ENCODE measurements at places on chromosomes 3 and 15.

GRCh38 chr3:193974191-193974652 lies 161.7 kb upstream of the HES1 start:
- no peak for DNase-seq

DNA sequence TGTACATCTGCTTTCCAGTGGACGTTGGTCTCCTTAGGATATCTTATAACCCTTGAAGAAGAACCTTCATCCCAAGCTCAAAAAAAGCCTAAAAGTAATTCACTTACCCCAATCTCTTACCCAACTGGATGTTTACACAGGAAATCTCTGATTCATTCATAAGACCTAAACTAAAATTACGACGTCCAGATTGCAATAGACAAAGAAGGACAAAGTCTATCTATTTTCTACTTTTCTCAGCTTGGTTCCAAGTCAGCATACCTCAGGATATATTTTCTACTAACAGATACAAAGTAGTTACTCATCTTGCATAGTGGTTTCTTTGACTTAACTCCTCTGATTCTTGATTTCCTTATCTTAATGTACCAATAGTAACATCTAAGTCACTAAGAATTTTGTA lies 669.9 kb downstream of the OTOL1 start:
- DNase-seq: no peak

GRCh38 chr3:105906836-105907235 lies 38.0 kb upstream of the CBLB start:
- no peak for DNase-seq

GRCh38 chr15:62570405-62570783 lies 405.3 kb upstream of the C2CD4B start:
- DNase-seq: no peak

DNA sequence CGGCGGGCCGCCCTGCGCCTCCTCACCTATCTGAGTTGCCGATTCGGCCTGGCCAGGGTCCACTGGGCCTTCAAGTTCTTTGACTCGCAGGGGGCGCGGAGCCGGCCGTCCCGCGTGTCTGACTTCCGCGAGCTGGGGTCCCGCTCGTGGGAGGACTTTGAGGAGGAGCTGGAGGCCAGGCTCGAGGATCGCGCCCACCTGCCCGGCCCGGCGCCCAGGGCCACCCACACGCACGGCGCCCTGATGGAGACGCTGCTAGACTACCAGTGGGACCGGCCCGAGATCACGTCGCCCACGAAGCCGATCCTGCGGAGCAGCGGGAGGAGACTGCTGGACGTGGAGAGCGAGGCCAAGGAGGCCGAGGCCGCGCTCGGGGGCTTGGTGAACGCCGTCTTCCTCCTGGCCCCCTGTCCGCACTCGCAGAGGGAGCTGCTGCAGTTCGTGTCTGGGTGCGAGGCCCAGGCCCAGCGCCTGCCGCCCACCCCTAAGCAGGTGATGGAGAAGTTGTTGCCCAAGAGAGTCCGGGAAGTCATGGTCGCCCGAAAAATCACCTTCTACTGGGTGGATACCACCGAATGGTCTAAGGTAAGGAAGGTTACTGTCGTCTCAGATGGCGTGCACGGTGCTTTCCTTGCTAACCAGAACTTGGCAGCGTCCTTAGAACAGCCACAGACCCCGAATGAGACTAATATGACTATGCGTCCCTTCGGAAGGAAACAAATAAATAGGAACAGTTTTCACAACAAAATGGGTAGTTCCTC lies 567 bp downstream of the TICRR start:
- DNase-seq: peak; percentile 71

DNA sequence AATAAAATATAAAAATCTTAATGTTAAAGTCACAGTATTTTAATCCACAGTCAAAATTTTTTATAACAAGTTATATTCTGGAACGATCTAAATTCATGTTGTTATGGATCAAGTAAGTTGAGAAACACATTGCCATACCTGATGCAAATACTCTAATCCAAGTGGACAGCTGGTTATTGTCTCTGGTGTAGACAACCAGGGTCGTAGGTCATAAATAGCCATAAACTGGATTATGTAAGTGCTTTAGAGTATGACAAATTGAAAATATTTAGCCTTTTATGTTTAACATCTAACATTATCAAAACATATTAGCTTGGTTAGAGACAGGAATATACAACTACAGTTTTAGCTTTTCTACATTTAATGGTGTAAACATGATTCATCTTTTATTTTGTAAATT lies 53.0 kb downstream of the PLSCR2 start:
- no peak for DNase-seq

DNA sequence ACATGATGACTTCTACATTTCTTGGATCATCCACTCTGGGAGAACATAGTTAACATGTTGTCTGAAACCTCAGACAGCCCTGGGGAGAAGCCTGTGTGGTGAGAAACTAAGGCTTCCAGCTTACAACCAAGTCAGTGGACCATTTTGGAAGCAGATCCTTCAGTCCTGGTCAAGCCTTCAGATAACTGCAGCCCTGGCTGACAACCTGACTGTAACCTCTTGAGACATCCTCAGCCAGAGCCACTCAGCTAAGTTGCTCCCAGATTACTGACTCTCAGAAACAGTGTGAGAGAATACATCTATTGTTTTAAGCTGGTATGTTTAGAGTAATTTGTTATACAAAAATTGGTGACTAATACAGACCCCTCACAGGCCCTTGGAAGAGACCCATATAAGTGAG lies 50.9 kb upstream of the KPNA4 start:
- DNase-seq: no peak

GRCh38 chr15:57583720-57584119 lies 8.0 kb upstream of the MYZAP start:
- DNase-seq: no peak

DNA sequence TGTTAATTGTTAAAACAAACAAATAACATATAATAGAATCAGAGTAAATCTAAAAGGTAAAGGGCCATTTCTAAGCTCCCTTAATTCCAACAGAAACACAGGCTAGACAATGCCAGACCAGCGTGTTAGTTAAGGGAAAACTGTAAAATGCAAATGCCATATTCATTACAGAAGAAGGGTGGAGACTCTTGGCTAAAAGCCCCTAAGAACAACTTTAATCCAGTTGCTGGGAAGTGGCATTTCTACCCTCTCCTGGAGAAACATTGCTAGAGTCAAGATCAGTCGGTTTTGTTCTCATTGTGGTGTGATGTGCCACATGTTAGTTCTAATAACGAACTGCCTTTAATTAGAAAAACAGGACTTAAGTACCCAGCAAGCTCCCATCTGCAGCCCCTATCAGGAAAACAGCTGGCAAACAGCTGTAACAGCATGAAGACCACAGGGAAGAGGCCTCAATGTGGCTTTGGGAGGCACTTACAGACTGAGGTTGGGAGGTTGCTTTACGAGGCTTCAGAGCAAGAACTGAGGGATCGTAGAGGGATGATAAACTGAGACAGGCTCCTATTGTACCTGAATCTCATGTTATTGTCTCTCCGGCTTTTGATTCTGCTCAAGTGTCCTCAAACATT lies 1134.8 kb downstream of the ROBO1 start:
- DNase-seq: no peak

- no peak for DNase-seq
Measured at GRCh38 chr3:10162185-10162584, 2.5 kb upstream of the IRAK2 start.

DNA sequence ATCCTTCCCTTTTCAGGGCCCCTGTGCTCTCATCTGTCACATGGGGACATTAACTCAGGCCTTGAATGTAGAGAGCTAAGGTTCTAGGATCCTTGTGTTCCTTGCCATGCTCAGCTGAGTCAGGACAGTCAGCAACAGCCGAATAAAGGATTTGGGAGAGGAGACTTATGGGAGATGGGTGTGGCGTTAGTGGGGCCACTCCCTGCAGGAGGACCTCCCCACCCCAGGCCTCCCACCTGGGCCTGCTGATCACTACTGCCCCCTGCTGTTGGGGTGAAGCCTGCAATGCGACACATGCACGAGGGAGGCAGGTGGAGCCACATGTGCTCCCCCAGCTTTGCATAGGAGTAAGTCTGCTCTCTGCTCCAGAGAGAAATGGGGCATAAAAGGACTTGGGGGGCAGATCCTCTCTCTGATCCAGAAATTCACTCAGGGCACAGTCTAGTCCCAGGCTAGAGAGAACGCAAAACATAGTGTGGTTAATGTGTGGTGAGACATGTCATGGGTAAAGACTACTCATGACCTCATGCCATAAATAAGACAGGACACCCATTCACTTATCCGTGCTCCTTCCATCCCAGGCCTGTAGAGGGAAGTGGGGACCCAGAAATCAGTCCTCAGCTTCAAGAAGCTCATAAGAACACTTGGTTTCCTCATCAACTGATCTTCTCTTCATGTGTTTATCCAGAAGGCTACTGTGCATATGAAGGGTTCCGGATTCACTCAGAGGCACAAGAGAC lies 19.4 kb downstream of the RBP1 start:
- DNase-seq: no peak

- no peak for DNase-seq
Measured at GRCh38 chr3:8518138-8518537, 16.5 kb downstream of the LMCD1 start.

DNA sequence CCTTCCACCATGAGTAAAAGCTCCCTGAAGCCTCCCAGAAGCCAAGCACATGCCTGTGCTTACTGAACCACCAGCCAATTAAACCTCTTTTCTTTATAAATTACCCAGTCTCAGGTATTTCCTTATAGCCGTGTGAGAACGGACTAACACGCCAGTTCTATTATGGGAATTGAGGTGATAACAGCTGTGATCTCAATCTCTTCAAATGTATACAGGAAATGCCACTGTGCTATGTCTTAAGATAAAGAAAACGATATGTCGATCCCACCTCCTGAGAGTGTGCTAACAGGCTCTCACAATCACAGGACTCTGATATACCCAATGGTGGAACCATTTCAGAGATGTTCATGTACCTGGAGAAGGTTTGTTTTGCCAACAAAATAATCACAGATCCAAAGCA lies 26.2 kb downstream of the CHSY1 start:
- DNase-seq: no peak

DNA sequence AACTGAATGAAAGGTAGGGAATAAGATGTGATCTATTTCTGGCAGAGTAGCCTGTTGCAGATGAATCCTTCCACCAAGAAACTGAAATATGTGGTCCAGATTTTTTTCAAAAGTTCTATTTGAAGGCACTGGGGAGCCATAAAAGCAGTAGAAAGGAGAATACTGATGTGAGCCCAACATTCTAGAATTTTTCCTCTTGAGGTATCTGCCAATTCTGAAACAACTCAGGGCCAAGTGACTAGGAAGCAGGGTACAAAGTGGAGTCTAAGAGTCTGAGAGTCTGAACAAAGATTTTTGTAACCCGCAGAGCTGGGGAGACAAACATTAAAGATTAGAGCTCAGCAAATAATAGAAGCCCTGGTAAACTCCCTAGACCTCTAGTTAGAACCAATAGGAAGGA lies 58.3 kb upstream of the SLCO3A1 start:
- DNase-seq: no peak

- DNase-seq: no peak
Measured at GRCh38 chr3:55243678-55244077, 243.4 kb downstream of the WNT5A start.

DNA sequence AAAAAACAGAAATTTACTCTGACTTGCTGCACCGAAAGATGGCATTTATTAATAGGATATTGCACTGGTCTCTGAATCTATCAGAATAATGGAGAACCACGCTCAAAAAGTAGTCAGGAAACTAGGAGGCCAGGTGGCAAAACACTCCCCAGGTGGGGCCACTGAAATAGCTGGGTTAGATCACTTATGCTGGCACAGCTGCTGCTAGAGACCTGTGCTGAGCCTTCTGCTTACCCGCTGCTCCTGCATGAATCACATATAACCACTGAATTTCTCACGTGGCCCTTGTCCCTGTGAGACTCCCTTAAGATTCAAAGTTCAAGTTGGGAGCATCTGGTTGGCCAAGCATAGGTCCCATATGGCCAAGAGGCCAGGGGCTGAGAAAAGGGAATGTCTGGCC lies 66.0 kb upstream of the OXTR start:
- DNase-seq: no peak

DNA sequence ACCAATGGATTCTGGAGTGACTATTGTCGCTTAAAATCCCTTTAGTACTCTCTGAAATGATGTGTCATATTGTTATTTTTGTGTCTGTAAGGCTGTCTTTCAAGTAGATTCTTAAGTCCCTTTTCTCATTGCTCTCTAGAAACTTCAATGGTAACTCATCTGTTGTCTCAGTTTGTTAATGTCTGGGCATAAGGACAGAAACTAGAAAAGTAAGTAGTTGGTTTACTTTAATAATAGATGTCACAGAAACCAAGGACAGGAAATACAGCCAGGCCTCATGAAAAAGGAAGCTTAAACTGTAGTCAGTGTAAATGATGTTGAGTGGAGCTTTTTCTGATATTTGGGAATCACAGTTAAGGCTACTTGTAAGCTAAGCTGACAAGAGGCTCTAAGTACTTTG lies 730.2 kb upstream of the DPPA4 start:
- DNase-seq: no peak

DNA sequence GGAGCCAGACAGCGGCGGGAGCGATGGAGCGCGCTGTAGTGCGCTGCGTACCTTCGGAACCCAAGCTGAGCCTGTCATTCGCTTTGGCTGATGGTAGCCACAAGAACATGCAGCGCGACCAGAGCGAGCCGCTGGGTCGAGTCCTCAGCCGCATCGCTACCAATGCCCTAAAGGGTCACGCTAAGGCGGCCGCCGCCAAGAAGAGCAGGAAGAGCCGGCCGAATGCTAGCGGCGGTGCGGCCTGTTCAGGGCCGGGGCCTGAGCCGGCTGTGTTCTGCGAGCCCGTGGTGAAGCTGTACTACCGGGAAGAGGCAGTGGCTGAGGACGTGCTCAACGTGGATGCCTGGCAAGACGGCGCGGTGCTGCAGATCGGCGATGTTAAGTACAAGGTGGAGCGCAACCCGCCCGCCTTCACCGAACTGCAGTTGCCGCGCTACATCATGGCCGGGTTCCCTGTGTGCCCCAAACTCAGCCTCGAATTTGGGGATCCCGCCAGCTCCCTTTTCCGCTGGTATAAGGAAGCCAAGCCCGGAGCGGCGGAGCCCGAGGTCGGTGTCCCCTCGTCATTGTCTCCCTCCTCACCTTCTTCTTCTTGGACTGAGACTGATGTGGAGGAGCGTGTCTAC lies 498 bp downstream of the PDE12 start:
- peak; percentile 80 for DNase-seq

DNA sequence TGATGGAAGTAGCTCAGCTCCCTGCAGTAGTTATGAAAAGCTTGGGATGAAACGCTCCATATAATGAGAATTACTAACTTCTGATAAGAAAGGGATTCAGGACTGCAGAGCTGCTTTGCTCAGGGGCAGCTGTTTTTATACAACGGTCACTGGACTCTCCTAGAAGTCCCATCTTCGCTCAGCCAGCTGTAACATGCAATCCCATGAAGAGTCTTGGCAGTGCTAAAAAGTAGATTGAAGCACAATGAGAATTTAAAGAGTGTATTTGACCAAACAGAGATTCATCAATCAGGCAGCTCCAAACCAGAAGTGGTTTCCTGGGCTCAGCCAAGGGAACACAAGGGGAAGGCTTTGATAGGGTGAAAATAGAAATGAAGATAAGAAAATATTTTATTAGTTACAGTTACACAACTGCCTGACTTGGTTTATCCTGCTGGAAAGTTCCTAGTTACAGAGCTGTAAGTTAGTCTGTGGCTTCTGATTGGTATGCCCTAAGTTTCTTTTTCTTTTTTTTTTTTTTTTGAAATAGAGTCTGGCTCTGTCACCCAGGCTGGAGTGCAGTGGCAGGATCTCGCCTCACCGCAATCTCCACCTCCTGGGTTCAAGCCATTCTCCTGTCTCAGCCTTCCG lies 24.1 kb downstream of the SIDT1 start:
- DNase-seq: no peak

- no peak for DNase-seq
Measured at GRCh38 chr3:139772539-139773500, 95.0 kb upstream of the NMNAT3 start.

GRCh38 chr15:40255033-40255432 lies 16.2 kb downstream of the PAK6 start:
- no peak for DNase-seq

GRCh38 chr3:194305356-194306108 lies 45.6 kb downstream of the CPN2 start:
- DNase-seq: peak; percentile 56
